ENCODE measurements at places on chromosomes 4 and X.

DNA sequence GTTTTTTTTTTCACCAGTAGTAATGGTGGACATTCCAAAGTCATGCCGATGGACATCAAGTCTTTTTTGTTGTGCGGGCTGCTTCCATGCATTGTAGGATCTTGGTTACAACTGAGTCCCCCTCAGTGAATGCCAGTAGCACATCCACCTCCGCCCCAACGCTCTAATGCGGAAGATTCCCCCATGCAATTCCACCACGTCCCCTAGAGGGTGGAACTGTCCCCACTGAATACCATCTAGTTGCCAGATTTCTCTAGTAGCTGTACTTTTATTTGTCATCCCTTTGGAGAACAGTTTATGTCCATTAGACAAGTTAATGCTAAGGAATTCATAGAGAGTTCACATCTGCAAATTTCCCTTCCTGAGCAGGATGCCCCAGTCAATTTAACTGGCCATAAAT is 6.7 kb downstream of the SHISA3 start:
- DNase-seq: no peak

- DNase-seq: no peak
Measured at GRCh38 chrX:78102091-78102490, 2.0 kb upstream of the PGK1 start.

GRCh38 chr4:86414686-86415085 is 54.8 kb upstream of the MAPK10 start:
- DNase-seq: no peak

DNA sequence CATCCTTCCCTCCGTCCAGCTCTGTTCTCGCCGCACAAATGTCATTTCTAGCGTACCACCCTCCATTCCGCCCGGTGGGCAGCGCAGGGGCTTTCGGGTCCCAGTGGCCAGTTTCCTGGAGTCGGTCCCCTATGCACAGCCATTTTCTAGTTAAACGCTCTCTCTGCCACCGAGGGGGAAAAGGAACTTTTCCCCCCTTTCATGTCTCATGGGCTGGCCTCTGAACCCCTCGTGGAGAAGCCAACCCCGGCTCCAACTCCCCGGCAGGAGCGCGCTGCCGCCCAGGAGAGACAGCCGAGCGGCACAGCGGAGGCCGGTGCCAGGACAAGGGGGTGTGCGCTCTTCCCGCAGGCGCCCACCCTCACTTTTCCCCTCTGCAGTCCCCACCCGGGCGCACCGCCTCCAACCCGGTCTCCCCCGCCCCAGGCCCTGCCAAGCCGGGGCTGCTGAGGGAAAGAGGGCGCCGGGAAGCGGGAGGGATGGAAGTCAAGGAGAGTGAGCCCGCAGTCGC is 662 bp downstream of the APBB2 start:
- DNase-seq: no peak

GRCh38 chr4:15525080-15525479 is 55.4 kb downstream of the CC2D2A start:
- no peak for DNase-seq

- no peak for DNase-seq
Measured at GRCh38 chr4:6992728-6993677, 50.2 kb upstream of the TADA2B start.

DNA sequence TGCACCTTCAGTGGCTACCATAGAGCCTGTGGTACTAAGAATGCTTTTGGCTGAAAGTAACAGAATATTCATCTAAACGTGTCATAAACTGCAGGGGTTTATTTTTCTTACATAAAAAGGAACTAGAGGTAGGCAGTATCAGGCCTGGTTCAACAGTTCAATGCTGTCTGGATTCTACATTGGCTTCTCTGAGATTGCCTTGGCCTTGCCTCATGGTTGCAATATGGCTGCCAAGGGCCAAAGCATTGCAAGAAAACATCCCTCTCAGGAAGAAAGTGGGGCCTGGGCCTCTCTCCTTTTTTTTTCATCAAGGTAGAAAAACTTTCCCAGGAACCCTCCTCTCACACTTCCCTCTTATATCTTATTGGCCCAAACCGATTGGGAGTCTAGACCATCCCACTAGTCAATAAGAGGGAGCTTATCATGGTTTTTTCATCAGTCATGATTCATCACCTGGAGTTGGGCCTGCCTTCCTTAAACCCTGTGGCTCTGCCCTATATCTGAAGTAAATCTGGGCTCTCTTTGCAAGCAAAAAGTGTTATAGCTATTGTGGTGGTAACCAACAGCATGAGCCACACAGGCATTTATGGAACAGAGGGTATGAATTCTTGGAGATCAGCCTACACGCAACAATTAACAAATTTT is 1.8 kb upstream of the DOCK11 start:
- no peak for DNase-seq

DNA sequence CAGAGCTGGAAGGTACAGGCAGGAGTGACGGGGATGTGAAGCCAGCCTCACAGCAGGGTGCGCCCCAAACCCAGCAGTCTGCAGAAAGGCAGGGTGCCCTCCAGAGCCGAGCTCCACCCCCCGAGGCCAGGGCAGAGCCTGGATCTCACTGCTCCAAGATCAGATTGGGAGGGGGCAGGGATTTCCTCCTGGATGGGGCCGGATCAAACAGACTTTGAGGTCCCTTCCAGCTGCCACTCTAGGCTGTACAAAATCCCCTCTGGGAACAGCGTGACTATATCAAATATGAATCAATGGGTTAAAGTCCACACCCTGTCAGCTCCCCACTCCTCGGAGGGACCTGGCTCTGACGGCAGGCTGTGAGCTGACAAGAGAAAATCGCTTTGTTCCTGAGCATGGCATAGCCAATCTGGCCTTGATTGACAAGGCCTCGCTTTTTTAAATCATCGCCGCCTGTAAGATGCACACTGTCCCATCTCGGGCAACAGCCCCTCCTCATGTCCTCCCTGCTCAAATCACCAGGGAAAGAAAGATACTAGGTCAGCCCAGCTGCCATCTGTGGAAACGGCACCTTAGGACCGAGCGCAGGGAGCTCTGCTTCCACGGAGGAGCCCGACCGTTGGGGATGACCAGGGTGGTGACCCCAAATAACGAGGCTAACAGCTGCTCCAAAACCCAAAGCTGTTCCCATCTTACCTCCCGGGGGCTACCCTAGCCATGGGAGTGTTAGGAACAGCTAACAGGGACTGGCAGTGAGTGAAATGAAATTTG is 39.9 kb downstream of the PSAPL1 start:
- DNase-seq: no peak

GRCh38 chr4:47784222-47784621 is 53.6 kb downstream of the CORIN start:
- DNase-seq: no peak

GRCh38 chrX:23633834-23634580 is 33.3 kb upstream of the PRDX4 start:
- DNase-seq: no peak

GRCh38 chrX:129823115-129823514 is 20.6 kb downstream of the ZDHHC9 start:
- DNase-seq: no peak

GRCh38 chr4:11746734-11747133 is 318.0 kb upstream of the HS3ST1 start:
- DNase-seq: no peak

GRCh38 chr4:22237846-22238494 is 277.9 kb downstream of the ADGRA3 start:
- no peak for DNase-seq

- peak; percentile 5 for DNase-seq
Measured at GRCh38 chrX:74015379-74016019, 288.5 kb upstream of the ZCCHC13 start.

- no peak for DNase-seq
Measured at GRCh38 chrX:71510161-71510560, 22.7 kb upstream of the OGT start.

DNA sequence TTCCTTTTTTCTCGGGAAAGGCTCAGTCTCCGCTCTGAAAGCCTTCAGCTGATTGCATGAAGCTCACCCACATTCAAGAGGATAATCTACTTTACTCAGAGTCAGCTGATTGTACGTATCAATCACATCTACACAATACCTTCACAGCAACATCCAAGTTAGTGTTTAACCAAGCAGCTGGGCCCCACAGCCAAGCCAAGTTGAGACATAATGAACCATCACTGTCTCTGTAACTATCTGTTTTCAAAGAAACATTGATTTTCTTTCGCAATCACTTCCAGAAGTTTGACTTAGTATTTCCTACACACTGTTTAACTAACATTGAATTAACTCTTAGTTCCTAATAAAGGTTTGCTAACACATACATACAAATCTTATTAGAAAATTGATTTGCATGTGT is 40.3 kb downstream of the RWDD4 start:
- DNase-seq: no peak

- DNase-seq: no peak
Measured at GRCh38 chr4:178205826-178206225, 763.6 kb upstream of the AGA start.

DNA sequence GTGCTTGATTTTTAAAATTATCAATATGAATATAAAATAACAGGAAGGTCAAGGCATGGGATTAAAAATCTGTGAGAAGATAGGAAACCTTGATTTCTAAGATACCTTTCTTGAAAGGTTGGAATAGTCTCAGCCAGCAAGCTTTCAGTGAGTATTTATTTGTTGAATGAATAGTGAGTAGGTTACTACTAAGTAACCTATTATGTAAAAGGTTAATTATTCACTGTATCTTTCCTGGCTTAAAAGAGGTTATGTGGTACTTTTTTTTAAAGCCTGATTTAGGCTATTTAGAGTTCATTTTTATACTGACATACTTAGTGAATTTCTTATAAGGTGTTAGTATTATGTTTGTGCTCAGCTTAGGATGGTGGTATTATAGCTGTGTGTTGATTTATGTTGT is 123.5 kb downstream of the PTPN13 start:
- DNase-seq: no peak

- DNase-seq: no peak
Measured at GRCh38 chr4:107153228-107153627, 117.1 kb upstream of the DKK2 start.

DNA sequence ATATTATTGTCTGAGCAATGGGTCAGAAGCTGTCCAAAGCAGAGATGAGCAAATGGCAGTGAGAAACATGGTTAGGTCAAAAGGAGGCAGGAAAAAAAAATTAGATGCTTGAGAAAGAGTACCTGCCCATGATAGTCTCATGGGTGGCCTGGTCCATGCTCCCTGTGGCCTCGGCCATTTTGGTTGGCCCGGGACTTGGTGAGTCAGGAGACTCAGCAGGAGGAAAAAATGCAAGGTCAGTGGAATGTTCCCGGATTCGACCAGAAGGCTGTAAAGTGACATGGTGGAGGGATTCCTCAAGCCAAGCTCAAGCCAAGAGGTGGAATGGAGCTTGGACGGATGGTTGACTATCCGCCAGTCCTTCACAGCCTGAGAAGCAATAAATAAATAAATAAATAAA is 236.7 kb downstream of the ASMT start:
- DNase-seq: no peak

GRCh38 chr4:28555866-28556265 is 1695.2 kb downstream of the STIM2 start:
- DNase-seq: no peak

DNA sequence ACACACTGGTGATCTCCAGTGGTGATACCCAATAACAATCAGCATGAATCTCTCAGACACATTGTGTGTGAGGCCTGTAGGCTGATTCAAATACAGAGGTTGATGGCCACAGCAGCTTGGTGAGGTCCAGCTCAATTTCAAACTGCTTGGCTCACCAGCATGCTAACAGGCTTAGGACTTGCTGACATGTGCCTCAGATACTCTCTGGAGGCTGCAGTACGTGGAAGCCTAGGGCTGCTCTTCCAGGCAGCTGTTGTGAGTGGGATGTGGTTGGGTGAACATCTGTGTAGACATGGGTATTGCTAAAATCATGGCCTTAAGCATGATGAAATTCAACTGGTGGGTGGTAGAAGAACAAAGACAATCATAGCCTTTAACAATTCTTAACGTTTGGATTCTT is 4.3 kb downstream of the CXCL9 start:
- DNase-seq: no peak

DNA sequence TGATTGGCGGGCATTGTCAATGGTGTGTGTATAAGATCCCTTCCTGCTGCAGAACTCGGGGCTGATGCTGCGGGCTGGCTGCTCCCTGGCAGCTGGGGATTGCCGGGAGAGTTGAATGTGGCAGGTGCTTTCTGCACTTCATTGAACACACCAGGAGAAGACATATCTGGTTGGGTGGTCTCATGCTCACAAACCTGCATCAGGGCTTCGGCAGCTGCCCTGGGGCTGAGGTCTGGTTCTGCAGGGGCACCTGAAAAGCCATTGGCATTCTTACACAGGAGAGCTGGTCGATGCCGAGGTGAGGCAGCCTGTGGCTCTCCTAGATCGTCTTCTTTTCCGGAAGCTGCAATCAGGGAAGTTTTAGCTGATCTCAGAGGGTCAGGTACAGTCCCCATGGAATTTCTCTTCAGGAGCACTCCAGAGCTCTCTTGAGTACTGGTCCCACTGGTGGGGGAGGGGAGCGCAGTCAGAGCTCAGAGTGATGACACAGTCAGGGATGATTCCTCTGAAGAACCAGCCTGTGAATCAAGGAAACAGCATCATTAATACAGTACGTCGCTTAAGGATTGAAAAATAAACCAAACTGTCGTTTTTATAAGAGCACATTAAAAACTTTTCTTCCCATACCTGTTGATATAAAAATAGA is 57.8 kb downstream of the GPRIN3 start:
- no peak for DNase-seq

DNA sequence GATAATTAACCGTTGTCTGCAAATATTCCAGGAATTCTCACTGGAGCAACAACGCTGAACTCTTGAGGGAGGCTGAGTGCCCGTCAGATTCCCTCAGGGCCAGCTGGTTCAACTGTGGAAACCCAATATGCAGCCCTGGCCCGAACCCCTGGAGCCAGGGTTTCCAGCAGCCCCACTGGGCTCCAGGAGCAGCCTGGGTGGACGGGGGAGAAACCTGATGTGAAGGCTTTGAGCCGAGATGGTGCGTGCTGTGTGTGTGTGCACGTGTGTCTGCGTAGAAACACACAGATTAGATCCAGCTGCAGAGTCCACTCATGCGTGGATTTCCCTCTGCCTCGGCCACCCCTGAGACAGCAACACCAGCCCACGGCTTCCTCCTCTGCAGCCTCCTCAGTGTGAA is 19.4 kb upstream of the SLC25A6 start:
- no peak for DNase-seq

- no peak for DNase-seq
Measured at GRCh38 chr4:63556332-63556731, 852.9 kb downstream of the TECRL start.

GRCh38 chrX:18894156-18894555 is 89.8 kb downstream of the PHKA2 start:
- no peak for DNase-seq

DNA sequence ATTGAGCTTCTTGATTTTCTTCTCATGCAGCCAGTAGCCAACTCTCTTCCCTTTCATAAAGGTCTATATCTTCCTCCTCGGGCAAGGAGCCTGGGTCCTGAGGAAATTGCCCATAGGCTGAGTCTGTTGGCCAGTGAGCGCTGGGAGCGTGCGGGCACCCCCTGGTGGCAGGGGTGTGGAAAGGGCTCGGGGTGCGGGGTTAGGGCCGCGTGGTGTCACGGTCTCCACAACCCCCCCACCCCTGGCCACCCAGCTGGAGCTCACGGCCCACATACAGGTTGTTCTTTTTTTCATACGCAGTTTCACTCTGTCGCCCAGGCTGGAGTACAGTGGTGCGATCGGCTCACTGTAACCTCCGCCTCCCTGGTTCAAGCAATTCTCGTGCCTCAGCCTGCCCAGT is 13.1 kb downstream of the RBM10 start:
- no peak for DNase-seq
